ENCODE measurements at places on chromosomes 13 and 19.

DNA sequence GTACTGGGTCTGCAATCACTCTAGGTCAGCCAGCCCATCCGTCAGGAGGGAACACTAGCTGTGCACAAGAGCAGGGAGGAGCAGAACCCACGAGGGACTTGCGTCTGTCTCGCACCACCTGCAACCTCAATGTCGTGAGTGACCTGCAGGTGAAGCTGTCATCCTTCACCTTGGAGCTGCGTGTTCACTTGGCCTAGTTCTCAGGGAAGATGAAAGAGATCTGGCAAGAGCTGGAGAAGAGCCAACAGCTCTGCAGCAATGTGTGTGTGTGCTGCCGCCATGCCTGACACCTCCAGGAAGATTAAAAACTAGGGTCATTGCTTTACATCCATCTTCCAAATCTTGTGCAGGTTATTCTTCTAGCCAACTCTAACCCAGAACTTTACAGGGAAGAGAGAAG, 117.6 kb upstream of the MRI1 start:
- no peak for DNase-seq

GRCh38 chr13:65336916-65337315, 1893.2 kb downstream of the PCDH9 start:
- no peak for DNase-seq

DNA sequence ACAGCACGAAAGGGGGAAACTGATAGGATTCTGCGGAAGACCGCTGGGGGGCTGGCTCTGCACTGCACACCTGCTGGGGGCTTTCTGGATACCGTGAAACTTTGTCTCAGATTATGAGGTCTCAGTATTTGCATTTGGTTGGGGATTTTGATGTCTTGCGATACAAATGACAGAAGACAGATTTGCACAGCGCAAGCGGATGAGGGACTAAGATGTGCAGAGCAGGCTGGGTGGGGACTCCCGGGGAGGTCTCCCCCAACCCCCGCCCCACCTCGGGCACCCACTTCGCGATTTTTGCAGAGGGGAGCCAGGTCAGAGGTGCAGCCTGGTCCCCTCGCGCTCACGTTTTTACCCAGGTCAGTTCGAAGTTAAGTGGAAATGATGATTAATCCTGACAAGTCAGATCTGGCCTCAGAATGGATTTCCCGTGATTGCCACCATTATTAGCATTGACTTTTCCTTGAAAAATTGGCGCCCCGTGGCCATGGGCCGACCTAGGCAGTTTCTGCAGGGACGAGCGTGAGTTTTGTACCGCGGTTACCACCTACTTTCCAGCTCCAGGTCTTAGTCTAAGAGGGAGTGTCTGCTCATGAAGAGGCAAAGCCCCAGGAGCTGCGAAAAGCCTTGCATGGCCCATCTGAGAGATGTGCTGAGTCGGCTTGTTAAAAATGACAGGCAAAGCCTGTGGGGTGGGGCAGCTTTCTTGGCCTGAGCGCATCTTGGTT, 1.3 kb upstream of the GJB2 start:
- DNase-seq, result no peak

GRCh38 chr13:51266642-51267041, 44.4 kb downstream of the FAM124A start:
- DNase-seq, result no peak

GRCh38 chr19:36605877-36606478, 865 bp downstream of the ZNF382 start:
- DNase-seq, result no peak

GRCh38 chr19:10690341-10690781, 10.9 kb upstream of the QTRT1 start:
- DNase-seq, result no peak

DNA sequence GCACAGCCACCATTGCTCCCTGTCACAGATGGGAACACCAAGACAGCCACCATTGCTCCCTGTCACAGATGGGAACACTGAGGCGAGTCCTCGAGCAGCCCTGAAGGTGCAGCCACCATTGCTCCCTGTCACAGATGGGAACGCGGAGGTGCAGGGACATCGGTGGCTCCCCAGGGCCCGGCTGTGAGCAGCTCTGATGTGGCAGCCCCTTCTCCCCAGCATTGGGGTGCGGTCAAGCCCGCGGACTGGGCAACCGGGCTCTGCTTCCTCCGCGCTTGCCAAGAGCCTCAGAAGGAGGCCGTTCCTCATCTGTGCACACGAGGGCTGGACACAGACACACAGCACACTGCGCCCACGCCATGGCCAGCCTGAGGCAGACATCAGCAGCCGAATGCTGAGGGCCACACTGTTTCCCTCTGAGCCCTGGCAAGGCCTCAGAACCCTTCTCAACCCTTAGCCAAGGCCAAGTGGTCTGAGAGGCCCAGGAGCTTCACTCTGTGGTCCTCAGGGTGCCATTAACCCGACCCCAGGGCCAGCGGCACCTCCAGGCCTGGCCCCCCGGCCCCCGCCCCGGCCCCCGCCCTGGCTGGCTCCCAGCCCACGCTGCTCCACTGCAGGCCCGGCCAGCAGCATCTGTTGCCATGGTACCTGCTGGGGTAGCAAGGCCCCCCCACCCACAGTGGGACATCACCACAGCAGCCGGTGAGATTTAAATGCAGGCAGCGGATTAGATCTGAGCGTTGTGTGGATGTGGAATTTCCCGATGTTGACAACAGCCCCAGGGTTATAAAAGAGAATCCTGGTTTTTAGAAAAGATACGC, 18.4 kb downstream of the C2CD4C start:
- DNase-seq, result no peak

DNA sequence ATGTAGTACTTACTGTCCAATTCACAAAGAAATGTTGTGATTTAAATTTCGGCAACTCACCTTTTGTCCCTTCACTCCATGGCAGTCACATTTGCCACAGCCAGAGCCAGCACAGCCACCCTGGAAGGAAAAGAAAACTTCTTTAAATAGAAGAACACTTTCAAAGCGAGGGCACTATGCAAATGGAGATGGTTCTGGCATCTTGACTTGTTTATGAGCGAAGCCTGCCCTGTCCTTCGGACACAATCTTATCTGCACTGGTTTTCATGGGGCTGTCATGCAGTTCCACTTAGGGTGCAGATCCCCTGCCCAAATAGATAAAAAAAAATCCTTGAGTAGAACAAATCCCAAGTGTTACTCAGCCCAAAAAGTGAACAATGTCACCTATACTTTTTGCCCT, 64.3 kb downstream of the COL4A1 start:
- no peak for DNase-seq

DNA sequence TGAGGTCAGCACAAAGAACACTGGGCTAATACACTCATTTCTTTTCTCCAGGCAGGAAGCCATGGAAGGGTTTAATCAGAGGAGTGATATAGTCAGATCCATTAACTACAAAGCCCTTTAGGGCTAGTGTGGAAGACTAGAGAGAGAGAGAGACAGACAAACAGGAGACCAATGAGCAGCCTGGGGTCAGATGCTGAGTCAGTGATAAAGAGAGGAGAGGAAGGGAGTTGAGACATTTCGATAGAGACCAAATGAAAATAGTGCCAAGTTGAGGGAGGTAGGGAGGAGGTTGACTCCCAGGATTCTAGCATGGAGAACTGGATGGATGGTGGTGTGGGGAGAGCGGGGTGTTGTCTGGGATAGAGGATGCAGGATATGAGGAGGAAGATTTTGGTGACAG, 18.2 kb downstream of the ZNF473 start:
- no peak for DNase-seq

- DNase-seq, result peak; percentile 8
Observed at GRCh38 chr19:19866611-19867248, 1.0 kb downstream of the ZNF253 start.

GRCh38 chr13:111629926-111630325, 309.5 kb downstream of the TEX29 start:
- DNase-seq, result no peak

GRCh38 chr19:19075126-19075525, 11.3 kb downstream of the SLC25A42 start:
- DNase-seq, result no peak

- no peak for DNase-seq
Observed at GRCh38 chr13:24185591-24186232, 25.2 kb downstream of the SPATA13 start.

- no peak for DNase-seq
Observed at GRCh38 chr13:33172911-33173310, 112.6 kb downstream of the STARD13 start.
